ENCODE measurements at places on chromosomes 2 and 18.

GRCh38 chr18:2236232-2236631 lies 335.1 kb downstream of the METTL4 start:
- DNase-seq, result no peak

DNA sequence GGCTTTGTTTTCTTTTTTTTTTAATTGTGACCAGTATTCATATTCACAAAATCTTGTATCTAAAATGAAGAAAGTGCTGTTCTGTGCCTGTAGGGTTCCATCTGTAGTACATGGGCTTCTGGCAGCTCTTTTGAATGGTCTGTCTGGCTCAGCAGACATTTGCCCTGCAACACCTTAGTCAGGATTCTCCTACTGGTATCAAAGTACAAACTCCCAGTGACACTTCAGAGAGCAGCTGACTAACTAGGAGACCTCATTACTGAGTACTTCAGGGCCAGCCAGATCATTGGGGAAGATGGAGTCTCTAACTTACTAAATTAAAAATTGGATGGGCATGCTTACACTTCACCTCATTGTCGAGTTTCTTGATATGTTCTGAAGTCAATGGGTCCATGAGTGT lies 39.7 kb downstream of the GRHL1 start:
- no peak for DNase-seq

- DNase-seq, result no peak
Measured at GRCh38 chr2:156512451-156512850, 76.3 kb downstream of the GPD2 start.

- no peak for DNase-seq
Measured at GRCh38 chr18:41993151-41993550, 38.1 kb downstream of the PIK3C3 start.

DNA sequence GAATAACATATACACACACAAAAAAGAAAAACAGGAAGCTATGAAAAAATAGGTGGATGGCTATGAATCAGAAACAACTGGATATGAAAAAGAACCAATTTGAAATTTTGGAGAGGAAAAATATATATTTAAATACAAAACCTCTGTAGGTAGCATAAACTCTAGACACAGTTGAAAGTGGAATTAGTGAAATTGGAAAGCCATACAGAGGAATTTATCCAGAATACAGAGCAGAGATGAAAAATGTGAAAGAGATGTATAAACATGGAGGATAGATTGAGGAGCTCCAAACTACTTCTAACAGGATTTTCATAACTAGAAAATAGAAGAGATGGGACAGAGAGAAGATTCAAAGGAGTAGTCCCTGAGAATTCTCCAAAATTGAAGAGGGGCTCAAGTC lies 168.8 kb downstream of the SEPTIN10 start:
- no peak for DNase-seq

GRCh38 chr2:9071032-9071431 lies 67.5 kb upstream of the MBOAT2 start:
- DNase-seq, result no peak

GRCh38 chr2:25566094-25566493 lies 107.3 kb downstream of the DTNB start:
- DNase-seq, result no peak

DNA sequence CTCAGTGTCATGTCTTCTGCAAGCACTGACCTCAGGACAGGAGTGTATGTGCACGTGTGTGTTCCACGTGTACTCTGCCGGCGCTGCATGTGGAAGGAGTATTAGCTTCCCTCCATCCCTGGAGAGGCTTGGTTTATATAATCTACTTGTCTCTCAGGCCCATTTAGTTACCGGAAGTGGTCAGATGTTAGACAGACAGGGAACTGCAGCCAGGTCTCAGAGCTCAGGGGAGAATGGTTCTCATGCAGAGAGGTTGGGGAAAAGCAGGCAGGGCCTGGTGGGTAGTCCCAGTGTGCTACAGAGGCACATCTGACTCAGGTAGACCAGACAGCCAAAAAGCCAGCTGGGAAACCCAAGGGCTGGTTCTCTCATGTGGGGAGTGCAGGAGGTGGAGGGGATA lies 167.9 kb downstream of the CTIF start:
- no peak for DNase-seq

DNA sequence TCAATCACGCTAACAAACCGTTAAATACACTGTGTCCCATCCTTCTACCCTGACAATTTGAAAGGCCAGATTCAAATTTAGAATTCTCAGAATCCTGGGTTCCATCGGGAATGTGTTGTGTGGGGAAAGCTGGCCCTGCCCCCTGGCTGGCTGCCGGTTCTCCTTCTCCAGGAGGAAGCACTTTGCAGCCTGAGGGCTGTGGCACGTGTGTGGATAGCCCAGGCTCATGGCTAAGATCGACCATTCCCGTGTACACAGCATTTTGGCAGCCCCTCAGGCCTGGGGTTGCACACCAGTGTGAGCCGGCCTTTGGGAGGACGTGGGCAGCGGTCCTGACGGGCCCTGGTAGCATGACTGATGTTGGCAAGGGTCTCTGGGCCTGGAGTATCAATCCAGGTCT lies 51.0 kb upstream of the ROCK2 start:
- DNase-seq, result no peak

DNA sequence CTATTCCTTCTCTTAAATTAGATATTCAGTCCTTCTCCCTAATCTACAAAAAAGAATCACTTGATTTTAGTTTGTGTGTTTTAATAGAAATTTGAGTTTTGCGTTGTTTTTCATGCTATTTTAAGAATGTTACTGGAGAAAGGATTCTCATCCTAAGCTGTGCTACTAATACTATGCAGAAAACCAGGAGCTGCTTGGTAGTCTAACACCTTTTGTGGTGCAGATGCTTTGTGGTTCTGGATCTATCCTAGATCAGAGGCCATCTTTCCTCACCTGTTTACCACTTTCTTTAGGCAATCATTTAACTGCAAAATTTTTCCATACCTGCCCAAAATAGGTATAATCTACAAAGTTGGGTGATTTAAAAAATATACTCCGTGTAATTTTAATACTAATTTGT lies 823.6 kb downstream of the CPS1 start:
- DNase-seq, result no peak

DNA sequence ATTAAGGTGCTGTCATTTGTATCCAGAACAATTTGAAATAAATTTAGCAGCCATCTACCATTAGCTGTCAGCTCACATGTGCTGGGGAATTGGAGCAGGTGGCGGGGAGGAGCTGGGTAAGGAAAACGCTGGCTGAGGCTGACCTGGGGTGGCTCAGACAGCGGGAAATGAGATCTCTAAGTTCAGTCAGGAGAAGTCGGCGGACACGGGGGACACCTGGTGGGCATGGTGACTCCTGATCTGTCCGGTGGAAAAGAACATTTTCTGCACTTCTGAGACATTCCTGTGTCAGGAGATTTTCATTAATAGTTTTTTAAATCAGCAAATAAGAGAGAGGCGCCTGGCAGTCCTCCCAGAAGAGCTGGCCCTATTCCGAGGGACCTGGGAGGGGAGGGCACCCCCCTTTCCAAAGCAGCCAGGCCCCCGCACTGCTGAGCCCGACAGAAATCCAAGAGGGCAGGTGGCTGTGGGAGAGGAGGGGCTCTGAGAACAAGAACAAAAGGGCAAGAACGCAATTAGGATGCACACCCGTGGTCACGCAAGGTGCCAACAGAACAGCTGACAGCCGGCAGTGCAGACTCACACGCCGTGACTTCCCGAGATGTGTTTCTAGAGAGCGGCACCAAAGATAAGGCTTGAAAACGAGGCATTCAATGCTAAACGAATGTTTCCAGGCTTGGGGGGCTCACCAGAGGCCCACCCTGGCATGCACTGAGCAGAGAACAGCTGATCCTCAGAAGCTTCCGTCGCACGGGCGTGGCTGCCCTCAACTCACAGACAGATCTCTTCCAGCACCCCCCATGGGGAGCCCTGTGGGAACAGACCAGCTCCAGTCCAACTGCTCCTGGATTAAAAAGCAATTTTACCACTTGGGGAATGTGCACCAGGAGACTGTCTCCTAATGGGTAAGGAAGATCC lies 26.4 kb downstream of the SLC66A2 start:
- no peak for DNase-seq

- no peak for DNase-seq
Measured at GRCh38 chr18:36199691-36200295, 12.5 kb downstream of the MOCOS start.

GRCh38 chr2:100260712-100261620 lies 61.3 kb downstream of the LONRF2 start:
- no peak for DNase-seq

- DNase-seq, result no peak
Measured at GRCh38 chr2:2683606-2684224, 352.6 kb upstream of the MYT1L start.

GRCh38 chr2:9439536-9439935 lies 16.1 kb downstream of the CPSF3 start:
- no peak for DNase-seq

DNA sequence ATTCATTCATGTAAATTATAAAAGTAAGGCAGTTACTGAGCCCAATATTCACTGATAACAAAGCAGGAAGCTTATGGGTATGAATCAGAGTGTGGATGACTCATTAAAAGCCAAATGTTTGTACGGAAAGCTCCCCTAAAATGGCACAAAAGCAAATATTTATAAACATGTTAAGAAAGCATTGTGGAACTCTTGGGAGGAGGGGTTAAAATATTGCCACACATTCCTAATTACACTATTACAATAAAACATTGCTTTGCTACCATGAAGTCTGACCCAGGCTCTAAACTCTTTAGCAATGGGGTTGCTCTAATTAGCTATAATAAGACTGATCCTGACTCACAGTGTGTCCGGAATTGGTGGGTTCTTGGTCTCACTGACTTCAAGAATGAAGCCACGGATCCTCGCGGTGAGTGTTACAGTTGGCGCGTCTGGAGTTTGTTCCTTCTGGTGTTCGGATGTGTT lies 110.9 kb downstream of the NAB1 start:
- no peak for DNase-seq

GRCh38 chr2:64177315-64177714 lies 33.1 kb upstream of the PELI1 start:
- DNase-seq, result no peak

Data from stimulated activated CD8-positive, alpha-beta memory T cell treated with anti-CD3 and anti-CD28 coated beads, Interleukin-15, amount 100 ng/mL, for 24 hours (primary cell).